Stimulated activated CD4-positive, alpha-beta T cell treated with anti-CD3 and anti-CD28 coated beads, Interleukin-15, amount 100 ng/mL, for 1 hour (primary cell): ENCODE measurements at places on chromosomes 4 and X.

DNA sequence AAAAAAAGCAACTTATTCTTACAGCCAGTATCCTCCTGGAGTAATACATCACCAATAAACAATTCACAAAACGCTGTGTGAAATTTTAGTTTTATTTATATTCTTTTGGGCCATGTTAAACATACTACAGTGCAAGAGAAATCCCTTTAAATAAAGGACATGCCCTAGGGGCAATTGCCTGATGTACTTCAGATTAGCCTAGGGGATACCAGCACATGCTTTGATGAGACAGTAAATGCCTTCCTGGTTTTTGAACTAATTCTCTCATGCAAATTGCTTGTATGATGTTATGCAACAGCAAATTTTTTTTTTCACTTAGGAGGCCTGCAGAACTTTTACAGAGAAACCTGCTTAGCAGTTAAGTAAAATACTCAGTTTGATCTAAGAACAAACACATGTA is 711.9 kb upstream of the FRG1 start:
- no peak for DNase-seq

- DNase-seq = no peak
These were observed 2155.1 kb upstream of the AGA start for GRCh38 chr4:179597301-179597700.

- DNase-seq = no peak
These were observed 40.1 kb downstream of the FAM241A start for GRCh38 chr4:112185334-112185733.

GRCh38 chr4:121030711-121031110 is 41.6 kb downstream of the NDNF start:
- no peak for DNase-seq

- DNase-seq = no peak
These were observed 189.9 kb downstream of the AASDH start for GRCh38 chr4:56197387-56197786.

DNA sequence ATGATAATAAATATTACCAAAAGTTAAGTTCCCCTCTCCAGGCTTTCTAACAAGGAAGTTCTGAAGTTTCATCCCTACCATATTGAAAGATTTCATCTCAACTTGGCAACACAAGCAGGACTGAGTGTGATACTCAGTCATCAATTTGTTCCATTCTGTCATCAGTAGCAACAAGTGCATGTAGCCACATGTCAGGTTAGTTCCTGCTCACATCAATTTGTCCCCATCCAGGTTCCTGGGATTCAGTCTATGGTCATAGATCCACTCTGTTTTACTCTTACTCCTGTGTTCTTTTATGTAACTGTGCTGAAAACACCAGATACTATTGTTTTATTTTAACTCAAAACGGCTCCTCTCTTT is 22.2 kb downstream of the SMPX start:
- no peak for DNase-seq

GRCh38 chr4:137206781-137207180 is 325.5 kb downstream of the PCDH18 start:
- no peak for DNase-seq

DNA sequence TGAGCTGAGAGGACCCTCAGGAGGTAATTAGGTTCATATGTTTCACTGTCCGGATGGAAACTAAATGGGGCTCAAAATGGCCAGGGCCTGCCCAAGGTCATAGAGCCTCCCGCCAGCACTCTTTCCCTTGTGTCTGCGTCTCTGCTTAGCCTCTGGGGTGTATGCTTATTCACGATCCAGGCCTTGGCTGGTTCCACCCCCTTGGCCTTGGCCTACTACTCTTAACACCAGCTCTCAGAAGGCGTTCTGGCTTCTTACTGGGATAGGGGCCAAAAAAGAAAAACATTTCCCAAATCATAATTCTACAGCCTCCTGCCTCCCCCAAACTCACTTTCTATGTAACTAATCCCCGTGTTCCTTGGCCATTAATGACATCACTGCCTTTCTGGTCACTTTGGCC is 68.8 kb downstream of the RTL5 start:
- no peak for DNase-seq

DNA sequence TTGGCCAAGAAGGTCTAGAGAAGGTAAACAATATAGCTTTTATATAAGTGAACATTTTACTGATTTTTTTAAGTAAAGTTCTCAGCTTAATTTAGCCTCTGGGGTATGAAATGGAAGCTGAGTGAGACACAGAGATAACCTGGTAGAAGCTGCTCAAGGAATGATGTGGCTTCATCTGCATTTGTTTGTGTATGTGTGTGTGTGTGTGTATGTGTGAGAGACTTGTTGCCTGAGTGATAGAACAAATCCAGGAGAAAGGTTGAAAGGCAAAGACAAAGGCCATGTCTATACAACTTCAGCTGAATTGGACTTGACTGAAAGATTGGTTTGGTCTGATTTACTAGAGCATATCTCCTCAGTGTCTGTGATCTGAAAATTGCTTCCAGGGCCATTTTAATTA is 63.6 kb downstream of the PCDH7 start:
- no peak for DNase-seq

DNA sequence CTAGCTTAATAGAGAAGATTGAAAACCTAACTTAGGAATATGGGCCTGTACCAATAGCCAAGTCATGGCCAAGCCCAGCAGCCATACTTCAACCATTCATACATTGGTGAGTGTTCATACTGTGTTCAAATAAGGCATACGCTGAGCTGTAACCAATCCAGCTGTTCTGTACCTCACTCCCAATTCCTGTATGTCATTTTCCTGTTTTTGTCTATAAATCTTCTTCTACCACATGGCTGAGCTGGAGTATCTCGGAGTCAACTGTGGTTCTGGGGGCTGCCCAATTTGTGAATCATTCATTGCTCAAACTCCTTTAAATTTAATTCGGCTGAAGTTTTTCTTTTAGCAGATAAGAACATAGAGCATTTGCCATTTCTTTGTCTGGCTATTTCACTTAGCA is 195.3 kb upstream of the ANKRD50 start:
- DNase-seq = no peak

- DNase-seq = no peak
These were observed 108.7 kb upstream of the PLS3 start for GRCh38 chrX:115452251-115452650.

- DNase-seq = no peak
These were observed 173.9 kb upstream of the PPARGC1A start for GRCh38 chr4:24063731-24064130.

DNA sequence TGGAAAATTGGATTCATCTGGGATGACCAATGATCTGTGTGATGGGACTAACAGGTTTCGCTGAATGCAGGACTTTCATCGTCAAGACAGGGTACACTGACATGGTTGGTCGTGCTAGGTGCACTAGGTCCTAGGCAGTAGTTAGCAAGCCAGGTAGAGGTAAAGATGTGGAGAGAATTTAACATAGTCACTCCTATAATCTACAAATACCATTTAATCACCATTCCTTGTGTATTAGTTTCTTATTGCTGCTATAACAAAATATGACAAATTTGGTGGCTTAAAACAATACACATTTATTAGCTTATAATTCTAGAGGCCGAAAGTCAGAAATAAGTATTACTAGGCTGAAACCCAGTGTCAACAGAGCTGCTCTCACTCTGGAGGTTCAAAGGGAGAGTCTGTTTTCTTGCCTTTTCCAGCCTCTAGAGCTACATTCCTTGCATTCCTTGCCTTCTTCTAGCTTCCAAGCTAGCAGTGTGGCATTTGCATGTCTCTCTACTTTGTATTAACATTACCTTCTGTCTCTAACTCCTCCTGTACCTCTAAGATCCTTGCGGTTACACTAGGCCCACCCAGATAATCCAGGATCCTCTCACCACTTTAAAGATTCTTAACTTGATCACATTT is 98.7 kb upstream of the GRIA3 start:
- DNase-seq = no peak
